ENCODE measurements at places on chromosomes 6 and 20.

DNA sequence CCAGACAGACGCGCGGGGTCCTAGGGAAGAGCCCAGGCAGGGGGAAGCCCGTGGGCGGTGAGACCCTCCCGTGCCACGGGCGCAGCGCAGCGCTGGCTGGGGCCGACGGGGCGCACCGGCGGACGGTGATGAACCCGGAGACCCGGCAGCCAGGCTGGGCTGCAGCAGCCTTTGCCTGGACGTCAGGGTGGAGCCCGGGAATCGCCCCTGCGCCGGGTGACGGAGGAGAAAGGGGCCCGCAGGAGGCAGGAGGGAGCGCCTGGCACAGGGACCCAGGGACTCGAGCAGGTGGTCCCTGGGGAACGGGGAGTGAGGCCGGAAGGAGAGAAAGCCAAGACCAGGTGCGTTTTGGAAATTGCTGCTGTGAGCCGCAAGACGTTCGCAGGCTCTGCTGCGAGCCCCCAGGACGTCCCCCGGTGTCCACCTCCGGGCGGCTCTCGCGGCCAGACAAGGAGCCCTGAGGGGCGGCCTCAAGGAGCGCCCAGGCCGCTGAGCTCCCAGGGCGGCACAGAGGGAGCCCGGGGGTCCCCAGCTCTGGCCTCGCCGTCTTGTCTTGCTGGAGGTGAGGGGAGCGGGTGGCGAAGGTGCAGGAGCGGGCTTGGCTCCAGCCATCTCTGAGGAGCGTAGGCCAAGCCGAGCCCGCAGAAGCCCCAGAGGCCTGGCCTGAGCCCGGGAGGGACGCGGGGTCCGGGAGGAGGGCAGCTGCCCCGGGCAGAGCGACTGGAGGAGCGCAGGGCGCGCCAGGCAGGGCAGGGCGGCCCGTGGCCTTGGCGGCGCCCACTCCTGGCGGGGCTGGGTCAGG, 191.2 kb upstream of the PDE10A start:
- DNase-seq = no peak

- DNase-seq = no peak
Observed at GRCh38 chr20:32397567-32398084, 39.5 kb downstream of the ASXL1 start.

DNA sequence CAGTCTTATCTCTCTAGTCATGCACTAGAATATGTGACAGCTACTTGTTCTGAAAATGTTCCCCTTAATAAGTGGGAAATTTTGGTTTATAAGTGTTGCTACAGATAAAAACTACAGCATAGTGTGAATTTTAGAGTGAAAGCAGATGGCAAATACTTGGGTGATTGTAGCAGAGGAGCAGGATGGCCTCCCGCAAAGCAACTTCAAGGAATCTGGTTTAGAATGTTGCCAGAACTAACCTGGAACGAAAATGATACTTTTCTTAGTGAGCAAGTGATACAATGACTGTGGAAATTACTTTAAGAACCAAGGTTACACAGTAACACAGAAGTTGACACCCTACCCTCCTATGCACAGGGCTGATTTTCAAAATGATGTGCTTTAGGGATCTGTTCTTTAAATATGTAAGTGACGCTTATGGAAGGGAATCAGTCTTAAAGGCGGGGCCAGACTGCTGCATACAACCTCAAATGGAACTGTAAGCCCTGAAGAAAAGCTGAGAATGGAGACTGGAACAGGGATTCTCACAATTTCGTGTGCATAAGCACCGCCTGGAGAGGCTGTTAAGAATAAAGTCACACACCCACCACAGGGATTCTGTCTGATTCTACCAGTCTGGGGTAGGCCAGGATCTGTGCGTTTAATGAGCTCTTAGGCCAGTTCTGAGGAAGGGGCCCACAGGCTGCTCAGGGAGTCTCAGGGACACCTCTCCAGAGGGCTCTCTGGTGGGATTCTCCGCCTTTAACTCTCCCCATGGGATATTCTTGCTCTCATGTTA, 97.9 kb downstream of the FYN start:
- no peak for DNase-seq

DNA sequence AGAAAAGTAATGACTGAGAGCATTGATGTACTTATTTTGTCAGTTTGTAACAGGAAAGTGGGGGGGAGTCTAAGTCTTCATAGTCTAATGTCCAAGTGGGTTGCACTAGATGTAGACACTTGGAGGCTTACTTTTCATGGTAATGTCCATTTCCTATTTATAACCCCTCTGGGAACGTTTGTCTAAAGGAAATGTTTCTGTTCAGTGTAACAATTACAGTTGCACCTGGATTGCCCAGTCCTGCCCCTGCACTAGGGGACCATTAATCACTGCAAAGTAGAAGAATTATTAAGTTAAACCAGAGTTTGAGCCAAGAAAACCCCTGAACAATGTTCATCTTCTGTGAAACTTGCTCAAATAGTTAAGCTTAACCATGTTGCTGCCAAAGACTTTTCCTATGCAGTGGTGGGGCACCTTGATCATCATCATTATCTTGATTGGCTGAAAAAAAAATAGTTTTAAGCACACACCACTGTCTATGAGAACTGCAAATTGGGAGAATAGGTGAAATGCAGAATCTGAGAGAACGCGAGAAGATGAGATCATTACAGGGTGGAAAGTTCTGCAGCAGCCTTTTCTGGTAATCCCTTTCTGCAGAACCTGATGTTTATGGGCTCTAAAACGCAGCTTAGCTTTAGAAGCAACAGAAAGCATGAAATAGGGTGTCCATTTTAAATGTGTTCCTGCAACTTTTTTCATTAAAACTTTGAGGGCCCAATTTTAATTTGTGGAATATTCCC, 106.0 kb downstream of the ZNF217 start:
- no peak for DNase-seq

GRCh38 chr6:119559586-119559985, 210.0 kb upstream of the MAN1A1 start:
- no peak for DNase-seq

GRCh38 chr20:49229381-49229780, 10.2 kb downstream of the DDX27 start:
- DNase-seq = no peak

- no peak for DNase-seq
Observed at GRCh38 chr20:22768266-22769178, 184.2 kb upstream of the FOXA2 start.

DNA sequence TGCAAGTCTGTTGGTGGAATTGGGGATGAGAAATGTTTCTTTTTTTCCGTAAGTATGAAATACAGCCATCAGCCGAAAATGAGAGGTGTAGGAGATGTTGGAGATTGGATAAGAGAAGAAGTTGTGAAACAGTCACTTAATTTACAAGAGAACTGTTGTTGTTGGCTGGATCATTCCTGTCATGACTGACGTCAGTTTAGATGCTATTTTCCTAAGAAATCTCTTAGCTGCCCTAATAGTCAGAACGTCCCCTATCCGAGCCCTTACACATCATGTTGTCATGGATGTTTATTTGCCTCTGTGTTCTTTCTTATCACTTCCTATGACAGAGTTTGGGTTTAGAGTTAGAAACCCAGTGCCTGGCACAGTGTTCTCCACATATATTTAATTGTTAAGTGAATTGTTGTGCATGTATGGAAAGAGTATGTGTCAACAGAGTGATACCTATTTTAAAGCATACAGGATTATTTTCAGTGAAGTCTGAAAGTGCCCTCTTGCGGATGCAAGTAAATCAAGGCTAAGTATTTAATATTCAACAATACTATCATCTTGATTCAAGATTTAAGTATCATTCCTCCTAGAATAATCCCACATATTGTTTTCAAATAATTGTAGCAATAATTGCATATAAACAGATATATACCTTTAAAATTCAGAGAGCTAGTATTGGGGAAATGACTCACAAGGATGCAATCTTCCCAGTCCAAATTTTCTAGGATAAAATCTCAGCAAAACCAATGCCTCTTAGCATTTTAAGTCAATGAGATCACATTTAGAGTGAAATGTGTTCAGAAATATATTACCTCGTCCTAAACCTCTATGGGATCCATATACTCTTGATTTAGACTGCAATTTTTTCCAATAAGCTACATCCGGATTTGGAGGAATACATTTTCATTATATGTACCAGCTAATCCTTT, 309.9 kb upstream of the NOX3 start:
- DNase-seq = no peak

DNA sequence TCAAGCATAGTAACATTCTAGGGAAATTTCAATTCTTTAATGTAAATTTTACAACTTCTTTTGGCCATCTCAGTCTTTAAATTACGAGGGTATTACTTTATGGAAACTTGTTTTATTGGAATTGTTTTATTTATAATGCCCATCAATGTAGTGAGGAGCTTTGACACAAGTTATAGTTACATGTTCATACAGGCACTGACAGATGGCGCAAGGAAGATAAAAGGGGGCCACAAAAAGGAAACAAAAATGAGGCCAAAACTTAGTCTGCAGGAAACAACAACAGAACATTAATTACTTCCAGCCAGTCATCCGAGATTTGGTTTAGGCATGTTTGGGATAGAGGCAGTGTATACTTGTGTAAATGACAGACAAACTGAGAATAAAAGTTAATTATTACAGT, 18.3 kb downstream of the SESN1 start:
- peak; percentile 17 for DNase-seq

DNA sequence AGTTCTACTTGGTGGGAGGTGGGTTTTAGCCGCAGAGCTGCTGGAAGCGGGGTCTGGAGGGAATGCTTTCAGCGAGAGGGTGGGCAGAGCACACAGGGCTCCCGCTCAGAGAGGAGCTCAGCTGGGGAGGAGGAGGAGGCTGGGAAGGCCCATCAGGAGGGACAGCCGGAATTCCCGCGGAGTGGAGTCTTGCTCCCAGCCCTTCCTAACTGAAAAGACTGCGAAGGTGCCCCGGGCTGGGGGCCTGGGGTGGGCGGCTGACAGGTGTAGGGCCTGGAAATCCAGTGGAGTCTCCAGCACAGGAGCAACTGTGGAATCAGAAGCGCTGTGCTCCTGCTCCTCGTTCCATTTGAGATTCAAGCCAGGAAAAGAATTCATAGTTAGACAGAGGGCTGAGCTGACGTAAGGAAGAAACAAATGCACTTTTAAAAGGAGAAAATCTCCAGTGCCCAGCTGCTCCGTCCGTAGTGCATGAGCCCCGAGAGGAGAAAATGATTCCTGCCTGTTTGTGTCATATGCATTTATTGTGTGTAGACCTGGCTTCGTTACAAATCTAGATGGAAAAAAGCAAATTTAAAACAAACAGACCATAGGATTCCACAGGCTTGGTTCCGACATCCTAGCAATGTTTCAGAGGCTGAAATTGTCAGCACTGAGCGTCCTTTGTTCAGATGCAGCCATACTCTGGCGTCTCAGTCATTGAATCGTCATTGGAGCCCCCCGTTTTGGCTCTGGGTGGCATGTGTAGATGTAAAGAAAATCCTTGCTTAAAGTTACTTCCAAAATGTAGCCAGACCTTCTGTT, 197.7 kb downstream of the SMOC2 start:
- DNase-seq = no peak

GRCh38 chr6:37371154-37372083, 17.6 kb downstream of the RNF8 start:
- DNase-seq = no peak

GRCh38 chr6:85449388-85449817, 480 bp upstream of the NT5E start:
- no peak for DNase-seq

DNA sequence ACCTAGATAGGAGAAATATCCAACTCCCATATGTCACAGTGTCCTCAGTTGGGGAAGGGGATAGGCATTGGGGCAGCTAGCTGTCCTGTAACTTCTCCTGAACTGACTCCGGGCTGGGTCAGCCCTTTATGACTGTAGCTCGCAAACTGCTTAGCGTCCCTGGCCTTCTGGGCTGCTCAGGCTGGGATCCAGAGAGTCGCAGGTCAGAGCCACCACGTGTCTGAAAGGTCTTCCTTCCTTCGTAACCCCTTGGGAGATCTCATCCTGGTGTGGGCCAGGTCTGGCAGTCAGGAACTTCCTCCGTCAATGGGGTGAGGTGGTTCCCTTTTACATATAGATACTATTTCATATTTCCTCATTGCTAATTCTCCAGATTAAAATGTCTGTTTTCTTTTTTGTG, 28.8 kb upstream of the HINT3 start:
- DNase-seq = no peak

- DNase-seq = no peak
Observed at GRCh38 chr6:76810286-76810685, 653.0 kb downstream of the HTR1B start.

GRCh38 chr6:16712255-16712930, 48.9 kb downstream of the ATXN1 start:
- no peak for DNase-seq

GRCh38 chr6:2914318-2914660, 11.2 kb upstream of the SERPINB9 start:
- no peak for DNase-seq

GRCh38 chr6:75935473-75935793, 137.0 kb downstream of the IMPG1 start:
- DNase-seq = no peak

- DNase-seq = no peak
Observed at GRCh38 chr20:38034961-38035360, 1.4 kb downstream of the RPRD1B start.
